Epithelial cell of alveolus of lung (primary cell): ENCODE measurements at places on chromosomes 3 and 15. TPM values are rescaled to one million over a fixed set of nuclear protein-coding genes. Genes with fewer than 3 reads are reported as not detected.

Gene APOD
- 7.3 and 7.9 TPM in 2 replicates for total RNA-seq

Gene DCUN1D1
- 18.1 and 23.1 TPM in 2 replicates for total RNA-seq

Gene CTXN2
- not detected in 2 replicates for total RNA-seq

Gene A4GNT
- total RNA-seq = not detected in 2 replicates

Gene DNAH12
- total RNA-seq = under 0.01 TPM in 1 of 2 replicates, not detected in the other

Gene TM4SF1
- 68.7 and 157 TPM in 2 replicates for total RNA-seq

Gene FAN1
- 7.6 and 17.0 TPM in 2 replicates for total RNA-seq

Gene ZNF639
- 41.2 and 45.7 TPM in 2 replicates for total RNA-seq

Gene CCDC50
- 78.6 and 90.2 TPM in 2 replicates for total RNA-seq

Gene RETNLB
- total RNA-seq = not detected in 2 replicates

Gene C2CD4A
- total RNA-seq = not detected in 2 replicates

Gene LMAN1L
- total RNA-seq = not detected in 2 replicates

Gene SLC12A1
- total RNA-seq = 0.13 TPM in 1 of 2 replicates, not detected in the other

Gene RPP25
- total RNA-seq = 18.0 and 18.5 TPM in 2 replicates

Gene SLC28A1
- not detected in 2 replicates for total RNA-seq

Gene SLC7A14
- total RNA-seq = under 0.01 and 2.5 TPM in 2 replicates

Gene SLITRK3
- total RNA-seq = not detected in 2 replicates

Gene OR5K1
- not detected in 2 replicates for total RNA-seq

Gene RAB7A
- 62.3 and 101 TPM in 2 replicates for total RNA-seq

Gene GHSR
- total RNA-seq = not detected in 2 replicates

Gene IGSF10
- 1.6 and 3.7 TPM in 2 replicates for total RNA-seq

Gene DGKG
- total RNA-seq = 1.3 TPM in 1 of 2 replicates, not detected in the other

Gene FBXO40
- total RNA-seq = not detected in 2 replicates

Gene FEZF2
- not detected in 2 replicates for total RNA-seq

Gene TGM5
- total RNA-seq = not detected in 2 replicates

Gene LEKR1
- 0.24 and 0.39 TPM in 2 replicates for total RNA-seq

Gene PARP3
- total RNA-seq = 6.7 and 9.4 TPM in 2 replicates

Gene LRRIQ4
- total RNA-seq = not detected in 2 replicates

Gene CORO2B
- total RNA-seq = 8.5 and 11.9 TPM in 2 replicates
